ENCODE measurements at places on chromosomes 6 and 20.

DNA sequence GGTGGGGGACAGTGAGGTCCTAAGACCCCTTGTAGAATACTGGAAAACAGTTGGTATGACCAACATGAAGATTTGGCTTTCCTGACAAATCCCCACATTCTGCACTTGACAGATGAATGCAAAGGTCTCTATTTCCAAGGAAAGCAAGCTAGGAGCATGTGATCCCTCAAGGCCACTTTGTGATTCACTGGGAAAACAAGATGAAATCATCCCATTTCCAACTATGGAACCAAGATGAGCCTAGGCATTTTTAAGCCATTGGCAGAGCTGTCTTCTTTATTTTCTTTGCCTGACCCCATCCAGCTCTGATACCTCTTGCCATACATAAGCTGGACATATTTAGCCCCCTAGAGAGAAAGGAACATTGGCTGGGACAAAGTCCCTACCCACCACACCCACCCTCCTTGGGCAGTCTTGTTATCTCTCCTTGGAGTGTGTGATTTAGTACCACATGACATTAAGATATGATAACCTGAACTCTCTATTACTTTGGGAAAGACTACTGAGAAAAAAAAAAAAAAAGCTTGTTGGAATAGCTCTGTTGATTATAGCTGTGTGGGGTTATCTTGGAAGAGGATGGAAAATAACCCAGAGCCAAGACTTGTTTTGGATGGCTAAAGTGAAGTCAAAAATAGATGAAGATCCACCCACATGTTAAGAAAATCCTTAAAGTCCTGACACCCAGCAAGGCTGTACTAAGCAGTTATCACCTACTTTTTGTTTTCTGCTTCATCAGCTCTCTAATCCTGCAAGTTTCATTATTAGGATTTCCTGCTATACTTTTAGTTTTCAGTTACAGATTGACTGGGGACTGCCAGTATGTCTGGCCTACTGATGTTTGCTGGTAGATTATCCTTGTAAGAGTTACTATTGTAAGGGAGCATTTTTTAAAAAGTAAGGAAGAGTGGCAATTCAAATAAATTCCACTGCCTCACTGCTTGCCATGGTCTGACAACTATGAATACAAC is 90.1 kb upstream of the PREP start:
- DNase-seq: no peak

- DNase-seq: no peak
Observed at GRCh38 chr6:134609716-134610261, 291.9 kb upstream of the SGK1 start.

GRCh38 chr6:126033696-126034095 is 47.4 kb downstream of the TRMT11 start:
- DNase-seq: peak; percentile 93

DNA sequence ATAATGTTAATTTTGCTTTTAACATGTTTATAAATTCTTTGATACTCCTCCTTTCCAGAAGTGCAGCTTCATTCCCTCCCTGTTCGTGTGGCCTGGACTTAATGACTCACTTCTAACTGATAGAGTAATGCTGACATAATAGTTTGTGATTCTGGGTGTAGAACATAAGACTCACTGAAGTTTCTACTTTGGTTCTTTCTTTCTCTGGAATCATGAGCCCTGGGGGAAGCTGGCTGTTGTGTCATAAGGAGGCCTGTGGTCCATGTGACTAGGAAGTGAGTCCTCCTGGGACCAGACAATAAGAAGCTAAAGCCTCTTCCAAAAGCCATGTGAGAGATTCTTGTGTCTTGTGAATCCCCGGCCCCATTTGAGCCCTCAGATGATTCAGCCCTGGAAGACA is 30.5 kb upstream of the HLA-G start:
- DNase-seq: peak; percentile 81

DNA sequence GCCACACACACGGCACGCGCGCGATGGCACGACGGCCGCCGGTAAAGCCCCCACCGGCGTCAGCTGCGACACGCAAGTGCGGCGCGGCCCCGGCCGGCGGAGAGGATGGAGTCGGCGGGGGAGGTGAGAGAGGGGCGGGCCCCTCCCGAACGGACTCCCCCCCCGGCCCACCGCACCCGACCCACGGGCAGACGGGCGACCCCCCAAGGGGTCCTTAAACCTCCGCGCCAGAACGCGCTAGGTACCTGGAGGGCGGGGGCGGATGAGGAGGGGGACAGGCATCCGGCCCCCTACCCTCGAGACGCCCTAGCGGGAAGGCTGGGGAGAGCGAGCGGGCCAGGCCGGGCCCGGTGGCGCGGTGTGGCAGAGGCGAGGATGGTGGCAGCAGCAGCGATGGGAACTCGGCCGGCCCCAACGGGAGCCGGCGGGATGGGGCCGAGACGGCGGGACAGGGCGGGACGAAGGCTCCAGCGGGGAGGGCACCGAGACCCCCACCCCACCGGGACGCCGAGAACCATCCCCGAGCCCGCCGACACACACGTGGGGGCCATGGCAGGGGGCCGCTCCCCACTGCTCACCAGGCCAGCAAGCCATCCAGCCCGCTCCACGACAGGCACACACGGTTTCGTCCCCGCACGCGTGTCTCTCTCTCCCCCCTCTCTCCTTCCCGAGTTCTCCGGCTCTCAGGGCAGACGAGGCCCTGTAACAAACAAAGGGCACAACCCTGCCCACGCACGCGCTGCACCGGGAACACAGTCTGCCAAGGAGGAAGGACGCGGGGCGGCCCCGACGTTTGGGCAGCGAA is 1515.4 kb upstream of the DEFB115 start:
- DNase-seq: no peak

GRCh38 chr6:20455251-20455940 is 53.7 kb downstream of the E2F3 start:
- peak; percentile 92 for DNase-seq

- peak; percentile 25 for DNase-seq
Observed at GRCh38 chr6:140230282-140230681, 855.8 kb upstream of the CITED2 start.

DNA sequence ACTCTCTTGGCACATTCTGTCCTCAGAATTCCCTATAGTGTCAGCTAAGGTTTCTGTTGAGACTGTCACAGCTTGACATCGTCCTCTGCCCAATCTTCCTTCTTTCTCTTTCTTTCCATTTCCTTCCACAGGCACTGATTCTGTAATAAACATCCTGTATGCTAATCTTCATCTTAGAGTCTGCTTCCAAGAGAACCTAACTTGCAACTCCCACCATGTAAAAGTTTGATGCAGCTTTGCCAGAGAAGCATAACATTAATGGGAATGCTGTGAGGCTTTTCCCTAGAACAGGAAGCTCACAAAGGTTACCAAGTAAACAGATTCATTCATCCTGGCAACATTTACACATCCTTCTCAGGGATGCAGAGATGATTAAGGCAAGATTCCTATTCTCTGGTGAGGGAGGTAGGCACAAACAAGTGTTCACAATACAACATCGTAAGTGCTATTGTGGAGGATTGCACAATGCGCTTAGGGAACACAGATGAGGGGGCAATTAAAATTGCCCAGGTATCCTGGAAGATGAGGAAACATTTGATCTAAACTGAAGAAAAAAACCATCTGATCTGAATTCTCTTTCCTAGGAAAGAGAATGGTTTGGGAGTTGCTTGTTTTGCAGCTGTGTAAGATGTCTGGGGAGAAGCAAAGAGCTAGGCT is 74.7 kb downstream of the GRM1 start:
- no peak for DNase-seq

GRCh38 chr6:5422321-5422915 is 161.1 kb downstream of the FARS2 start:
- peak; percentile 55 for DNase-seq

DNA sequence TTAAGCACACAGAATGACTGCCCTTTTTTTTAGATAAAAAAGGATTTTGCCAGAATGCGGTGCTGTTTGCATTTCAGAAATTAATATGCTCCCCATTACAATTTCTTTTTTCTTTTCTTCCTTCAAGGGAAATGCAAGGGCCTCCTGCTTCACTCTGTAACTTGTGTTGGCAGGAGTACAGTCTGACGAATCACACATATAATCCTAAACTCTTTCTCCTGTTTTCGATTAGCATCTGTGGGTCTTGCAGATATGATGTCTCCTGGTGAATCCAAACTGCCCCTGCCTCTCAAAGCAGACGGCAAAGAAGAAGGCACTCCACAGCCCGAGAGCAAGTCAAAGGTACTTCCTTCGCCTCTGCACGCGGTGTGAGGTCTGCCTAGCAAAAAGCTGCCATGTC is 149.5 kb downstream of the TMEM242 start:
- DNase-seq: no peak

GRCh38 chr6:4920914-4921410 is 82.9 kb downstream of the RPP40 start:
- DNase-seq: peak; percentile 39

DNA sequence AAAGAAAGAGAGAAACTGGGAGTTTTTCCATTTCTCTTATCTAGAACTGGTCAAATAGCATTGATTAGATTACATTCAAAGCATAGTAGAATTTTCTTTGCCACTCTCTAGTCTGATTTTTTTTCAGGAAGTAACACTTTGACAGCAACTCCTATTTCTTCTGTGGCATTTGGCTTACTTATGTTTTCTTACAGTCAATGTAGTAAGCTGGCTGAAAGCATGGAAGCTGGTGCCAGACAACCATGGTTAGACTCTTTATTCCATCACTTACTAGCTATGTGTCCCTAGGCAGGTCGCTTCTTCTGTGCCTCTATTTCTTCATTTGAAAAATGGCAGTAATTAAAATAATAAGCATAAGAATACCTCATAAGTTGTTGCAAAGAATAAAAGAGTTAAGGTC is 54.2 kb upstream of the OPRM1 start:
- no peak for DNase-seq

DNA sequence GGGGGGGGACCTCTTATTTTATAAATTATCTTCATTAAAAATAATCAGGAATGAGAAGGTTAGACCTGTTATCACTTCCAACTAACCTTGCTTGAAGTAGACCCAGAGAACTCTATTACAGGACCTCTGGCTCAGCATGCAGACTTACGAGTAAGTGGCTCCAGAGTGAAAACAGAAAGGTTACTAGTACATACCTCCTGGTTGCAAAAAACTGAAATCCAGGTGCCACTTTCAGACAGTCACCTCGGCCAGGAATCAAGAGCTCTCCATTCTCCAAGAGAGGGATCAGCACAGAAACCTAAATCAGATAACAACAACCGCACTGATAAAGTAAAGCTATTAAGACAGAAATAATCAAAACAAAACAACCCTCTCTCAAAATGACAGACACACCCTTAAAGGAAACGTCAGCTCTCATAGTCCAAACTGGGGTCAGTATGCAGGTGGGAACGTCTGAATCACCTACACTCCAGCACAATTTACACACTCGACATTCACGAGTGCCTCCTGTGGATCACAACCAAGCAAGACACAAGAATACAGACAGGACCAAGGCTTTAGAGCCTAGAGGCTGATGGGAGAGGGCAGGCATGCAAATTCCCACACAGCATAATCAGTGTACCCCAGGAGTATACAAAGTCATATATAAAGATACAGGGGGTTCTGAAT is 31.8 kb downstream of the MDN1 start:
- no peak for DNase-seq

DNA sequence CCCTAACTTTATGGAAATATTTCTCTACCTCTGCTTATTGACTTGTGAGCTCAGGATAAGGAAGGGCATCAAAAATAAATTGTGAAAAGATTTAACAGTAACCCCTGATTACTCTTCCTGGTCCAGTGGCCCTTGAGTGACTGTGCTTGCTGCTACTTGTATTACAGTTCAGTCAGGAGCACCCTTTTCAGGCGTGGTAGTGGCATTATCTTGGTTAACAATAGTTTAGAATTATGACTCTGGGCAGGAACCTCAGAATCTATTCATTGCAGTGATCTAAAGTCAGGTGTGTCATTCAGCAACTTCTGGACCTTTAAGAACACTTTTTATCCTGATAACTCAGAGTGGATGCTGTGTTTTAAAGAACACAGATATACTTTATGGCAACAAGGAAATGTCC is 43.4 kb downstream of the FAM135A start:
- DNase-seq: no peak

GRCh38 chr6:133277900-133278545 is 36.9 kb downstream of the EYA4 start:
- DNase-seq: no peak

All from M059J (cell line).